ENCODE measurements at places on chromosomes 1 and 21. TPM values are rescaled to one million over a fixed set of nuclear protein-coding genes. Genes with fewer than 3 reads are reported as not detected.

DNA sequence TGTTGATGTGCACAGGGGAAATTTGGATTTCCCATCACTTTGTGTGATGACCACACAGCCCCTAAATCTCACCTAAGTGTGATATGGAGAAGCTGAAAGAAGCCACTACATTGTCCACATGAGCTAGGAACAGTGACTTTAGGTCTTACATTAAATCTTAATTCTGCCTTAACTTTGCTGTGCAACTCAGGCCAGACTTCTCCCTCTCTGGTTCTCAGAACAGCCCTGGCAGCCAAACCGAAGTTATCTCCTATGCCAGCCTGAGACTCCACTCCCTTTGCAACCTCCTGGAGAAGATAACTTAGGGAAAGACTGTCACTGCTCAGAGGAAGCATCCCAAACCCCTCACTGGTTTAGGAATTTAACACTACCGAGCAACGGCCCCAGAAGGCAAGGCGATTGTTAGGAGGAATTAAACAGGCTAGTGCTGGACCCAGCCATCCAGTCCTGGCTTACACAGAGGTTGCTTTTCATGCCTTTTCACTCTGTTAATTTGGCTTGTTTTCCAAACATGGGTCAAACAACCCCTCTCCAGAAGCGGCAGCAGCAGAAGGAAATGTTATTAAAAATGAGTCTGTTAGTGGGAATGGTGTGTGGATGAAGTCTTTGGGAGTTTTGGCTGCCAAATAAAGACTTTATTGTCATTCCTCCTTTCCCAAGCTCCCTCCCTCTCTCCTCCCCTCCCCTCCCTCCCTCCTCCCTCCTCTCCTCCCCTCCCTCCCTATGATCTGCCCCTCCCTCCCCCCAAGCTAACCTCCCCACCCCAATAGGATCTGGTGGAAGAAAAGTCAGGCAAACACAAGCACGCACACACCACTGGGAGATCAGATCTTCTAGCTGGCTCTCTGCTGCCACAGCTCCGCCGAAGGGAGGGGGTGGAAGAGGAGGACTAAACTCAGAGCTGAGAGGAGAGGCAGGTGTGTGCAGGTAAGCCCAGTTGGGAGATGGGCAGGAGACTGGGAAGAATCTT lies at the start of gene PRELP:
PRELP (plus strand) TSS at position 795 of the 970 bp plus-strand sequence. CDS start 7,379 bp downstream, outside the sequence.
- H3K4me3 ChIP-seq: no peak within 1 kb of the TSS
- DNase-seq: no peak
- no peaks in the 10 kb centered on the region for H3K36me3 ChIP-seq
- H3K27ac ChIP-seq: no peak within 1 kb of the TSS
- H3K4me1 ChIP-seq: no peaks in the 10 kb centered on the region

The FCN3 gene
- not detected for polyA plus RNA-seq

- H3K27me3 ChIP-seq: no peaks in the 10 kb centered on the region
- H3K27ac ChIP-seq: no peak overlapping the region
- no peaks in the 10 kb centered on the region for H3K4me1 ChIP-seq
- H3K4me3 ChIP-seq: no peak overlapping the region
- H3K36me3 ChIP-seq: no peaks in the 10 kb centered on the region
- DNase-seq: no peak
Measured at GRCh38 chr1:221164951-221165838, 286.0 kb downstream of the HLX start.

- no peaks in the 10 kb centered on the region for H3K4me1 ChIP-seq
- DNase-seq: no peak
- no peak overlapping the region for H3K27ac ChIP-seq
Measured at GRCh38 chr1:119748040-119748439, 20.7 kb downstream of the HMGCS2 start.

DNA sequence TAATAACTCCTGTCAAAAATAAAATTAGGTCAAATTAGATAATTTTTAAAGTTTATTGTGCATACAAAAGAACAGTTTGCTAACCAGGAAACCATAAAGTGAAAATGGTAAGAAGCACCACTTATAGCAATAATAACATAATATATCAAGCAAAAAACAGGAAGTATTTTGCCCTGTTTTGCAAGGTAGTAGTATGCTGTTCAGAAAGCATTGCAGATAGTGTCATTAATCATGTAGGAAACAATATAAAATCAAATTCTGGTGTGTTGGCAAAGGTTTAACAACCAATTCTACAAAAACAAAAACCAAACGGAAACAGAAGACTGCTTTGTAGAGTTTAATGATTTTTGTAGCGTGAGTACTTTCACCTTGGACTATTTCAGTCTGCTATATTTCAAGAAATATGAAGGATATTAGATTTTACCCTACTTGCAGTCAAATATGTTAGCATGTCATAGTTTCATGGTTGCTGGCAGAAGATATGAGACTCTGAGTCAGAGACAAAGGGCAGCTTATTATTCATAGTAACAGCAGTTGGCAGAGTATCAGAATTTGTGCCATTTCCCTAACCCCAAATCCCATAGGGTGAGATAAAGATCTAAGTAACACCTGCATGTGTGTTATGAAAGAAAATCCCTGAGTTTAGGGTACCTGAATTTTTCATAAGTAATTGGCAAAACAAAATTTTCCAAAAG lies 729.0 kb upstream of the BRINP3 start:
- no peaks in the 10 kb centered on the region for H3K36me3 ChIP-seq
- no peak overlapping the region for H3K4me3 ChIP-seq
- H3K4me1 ChIP-seq: no peaks in the 10 kb centered on the region
- H3K27me3 ChIP-seq: no peaks in the 10 kb centered on the region
- no peak overlapping the region for H3K27ac ChIP-seq

Data from CD8-positive, alpha-beta memory T cell (primary cell).